ENCODE measurements at places on chromosomes 16 and 17.
A peak's percentile ranks its signal among the peaks of the same experiment; 100 is the strongest.

- H3K36me3 ChIP-seq: peaks cover 40% of the 10 kb centered on the region
- DNase-seq: no peak
- no peak overlapping the region for H3K4me3 ChIP-seq
These were observed 7.8 kb downstream of the BAHCC1 start for GRCh38 chr17:81402981-81403467.

DNA sequence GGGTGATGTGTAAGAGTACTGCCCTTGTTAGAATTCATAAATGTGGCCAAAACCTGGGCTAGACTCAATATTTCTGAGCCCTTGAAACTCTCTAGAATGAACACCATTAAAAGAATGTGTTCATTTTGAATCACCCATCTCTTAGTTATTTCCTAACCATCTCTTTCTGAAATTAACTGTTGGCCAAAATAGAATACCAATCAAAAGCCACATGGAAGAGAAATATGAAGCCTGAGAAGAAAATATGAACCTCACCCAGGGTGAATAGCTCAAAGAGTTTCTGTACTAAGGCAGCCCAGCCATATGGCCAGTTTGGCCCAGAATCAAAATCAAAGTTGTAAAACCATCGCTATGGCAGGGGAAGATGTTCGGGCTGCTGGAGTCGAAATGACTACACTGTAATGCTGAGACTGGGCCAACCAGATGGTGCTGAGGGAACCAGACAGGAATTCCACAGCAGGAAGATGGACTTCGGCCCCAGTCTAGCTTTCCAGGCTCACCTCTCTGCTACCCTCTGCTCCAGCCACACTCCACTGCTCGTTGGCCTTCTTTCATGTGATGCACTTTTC, 154.3 kb upstream of the ZFHX3 start:
- H3K27me3 ChIP-seq: peaks cover 5% of the 10 kb centered on the region
- no peaks in the 10 kb centered on the region for H3K36me3 ChIP-seq
- no peak for DNase-seq
- H3K27ac ChIP-seq: no peak overlapping the region

DNA sequence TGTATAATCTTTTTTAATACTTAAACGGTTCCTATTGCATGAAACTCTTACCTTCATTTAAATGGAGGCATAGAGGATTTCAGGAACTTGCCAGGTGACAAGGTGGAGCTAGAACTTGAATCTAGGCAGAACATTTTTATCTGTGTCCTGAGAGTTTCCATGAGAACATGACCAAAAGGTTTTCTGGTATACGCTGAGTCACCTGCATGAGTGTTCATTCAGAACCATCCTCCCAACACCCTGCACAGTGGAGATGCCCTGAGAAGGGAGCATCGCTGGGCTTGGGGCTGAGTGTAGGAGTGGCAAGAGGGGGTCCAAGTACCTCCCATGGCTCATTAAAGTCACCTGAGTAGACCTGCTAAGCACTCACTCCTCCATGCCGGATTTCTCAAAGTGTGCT, 169.7 kb upstream of the CACNG5 start:
- no peak for DNase-seq
- H3K4me1 ChIP-seq: no peaks in the 10 kb centered on the region
- H3K27me3 ChIP-seq: no peaks in the 10 kb centered on the region
- no peaks in the 10 kb centered on the region for H3K36me3 ChIP-seq

- no peak for DNase-seq
- no peaks in the 10 kb centered on the region for H3K27me3 ChIP-seq
- no peaks in the 10 kb centered on the region for H3K4me1 ChIP-seq
- no peak overlapping the region for H3K4me3 ChIP-seq
- H3K36me3 ChIP-seq: no peaks in the 10 kb centered on the region
These were observed 125.3 kb downstream of the FTO start for GRCh38 chr16:53829186-53829747.

DNA sequence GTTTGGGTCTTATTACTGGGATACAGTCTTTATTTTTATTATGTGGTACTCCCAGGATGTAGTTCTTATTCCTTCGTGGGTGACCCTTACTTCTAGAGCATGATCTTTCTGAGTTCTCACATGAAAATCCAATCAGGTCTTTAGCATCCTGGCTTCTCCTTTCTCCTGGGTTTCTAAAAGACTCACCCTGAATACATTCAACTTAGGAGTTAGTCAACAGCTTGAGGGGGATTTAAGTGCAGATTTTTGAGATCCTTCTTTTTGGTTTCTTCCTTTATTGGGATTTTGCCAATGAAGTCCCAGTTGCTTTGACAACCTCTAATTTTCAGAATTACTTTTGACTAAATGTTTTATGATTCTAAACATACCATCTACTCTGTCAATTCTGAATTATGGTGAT, 68.2 kb downstream of the SIAH1 start:
- peaks cover under 1% of the 10 kb centered on the region for H3K36me3 ChIP-seq
- no peaks in the 10 kb centered on the region for H3K27me3 ChIP-seq
- H3K4me1 ChIP-seq: no peaks in the 10 kb centered on the region

DNA sequence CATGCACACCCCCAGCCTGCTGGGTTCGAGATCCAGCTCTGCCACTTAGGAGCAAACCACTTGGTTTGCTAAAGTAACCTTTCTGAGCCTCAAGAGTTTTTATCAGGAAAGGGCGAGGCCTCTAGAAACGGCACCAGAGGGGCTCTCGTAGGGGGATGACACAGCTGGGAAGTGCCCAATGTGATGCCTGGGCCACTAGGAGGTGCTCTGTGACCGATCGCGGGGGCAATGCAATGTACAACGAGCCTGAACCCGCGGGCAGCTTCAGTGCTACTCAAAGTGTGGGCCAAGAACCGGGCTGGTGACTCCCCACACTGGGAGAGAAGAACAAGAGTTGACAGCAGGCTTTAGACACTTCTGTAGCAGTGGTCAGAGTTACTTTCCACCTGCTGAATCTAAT, 9.4 kb downstream of the C16orf89 start:
- no peak overlapping the region for H3K4me3 ChIP-seq
- H3K27me3 ChIP-seq: no peaks in the 10 kb centered on the region
- H3K36me3 ChIP-seq: peaks cover 3% of the 10 kb centered on the region
- no peak overlapping the region for H3K27ac ChIP-seq
- H3K4me1 ChIP-seq: peaks cover 5% of the 10 kb centered on the region

- no peaks in the 10 kb centered on the region for H3K27me3 ChIP-seq
- no peak overlapping the region for H3K4me3 ChIP-seq
- DNase-seq: peak; percentile 45
These were observed 116.4 kb upstream of the HS3ST4 start for GRCh38 chr16:25575363-25575762.

GRCh38 chr16:82867485-82867884, 240.7 kb downstream of the CDH13 start:
- H3K36me3 ChIP-seq: no peaks in the 10 kb centered on the region
- no peaks in the 10 kb centered on the region for H3K27me3 ChIP-seq
- H3K4me3 ChIP-seq: no peak overlapping the region
- DNase-seq: no peak

- DNase-seq: no peak
- H3K4me3 ChIP-seq: no peak overlapping the region
- H3K27me3 ChIP-seq: no peaks in the 10 kb centered on the region
- no peaks in the 10 kb centered on the region for H3K36me3 ChIP-seq
- H3K4me1 ChIP-seq: peaks cover 14% of the 10 kb centered on the region
- H3K27ac ChIP-seq: no peak overlapping the region
These were observed 12.7 kb downstream of the WFDC1 start for GRCh38 chr16:84307209-84307954.

DNA sequence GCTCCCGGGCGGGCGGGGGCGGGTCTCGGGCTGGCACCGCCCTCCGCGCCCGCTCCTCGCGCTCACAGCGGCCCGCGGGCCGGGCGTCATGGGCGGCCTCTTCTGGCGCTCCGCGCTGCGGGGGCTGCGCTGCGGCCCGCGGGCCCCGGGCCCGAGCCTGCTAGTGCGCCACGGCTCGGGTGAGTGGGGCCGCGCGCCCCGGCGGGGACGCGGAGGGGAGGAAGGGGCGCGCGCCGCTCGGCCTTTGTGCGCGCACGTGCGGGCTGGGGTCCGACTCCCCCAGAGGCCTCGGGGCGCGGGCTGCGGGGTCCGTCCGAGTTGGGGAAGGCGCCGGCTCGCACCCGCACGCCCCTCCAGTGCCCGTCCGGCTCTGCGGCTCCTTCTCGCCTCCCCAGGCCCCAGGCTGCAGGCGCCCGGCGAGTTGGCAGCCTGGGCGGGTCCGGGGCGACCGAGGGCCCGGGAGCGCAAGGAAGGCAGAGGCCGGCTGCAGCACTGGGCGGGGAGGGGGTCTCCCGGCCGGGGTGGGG, at the start of gene NME4:
TSS of gene NME4 (plus strand) at position 65 of the 527 bp plus-strand sequence. CDS start at position 89, 24 bp downstream.
- H3K27ac ChIP-seq: peak within 1 kb of the TSS; percentile 84
- no peak for DNase-seq
- no peaks in the 10 kb centered on the region for H3K27me3 ChIP-seq
- peaks cover 42% of the 10 kb centered on the region for H3K4me1 ChIP-seq
- peaks cover 32% of the 10 kb centered on the region for H3K36me3 ChIP-seq

DNA sequence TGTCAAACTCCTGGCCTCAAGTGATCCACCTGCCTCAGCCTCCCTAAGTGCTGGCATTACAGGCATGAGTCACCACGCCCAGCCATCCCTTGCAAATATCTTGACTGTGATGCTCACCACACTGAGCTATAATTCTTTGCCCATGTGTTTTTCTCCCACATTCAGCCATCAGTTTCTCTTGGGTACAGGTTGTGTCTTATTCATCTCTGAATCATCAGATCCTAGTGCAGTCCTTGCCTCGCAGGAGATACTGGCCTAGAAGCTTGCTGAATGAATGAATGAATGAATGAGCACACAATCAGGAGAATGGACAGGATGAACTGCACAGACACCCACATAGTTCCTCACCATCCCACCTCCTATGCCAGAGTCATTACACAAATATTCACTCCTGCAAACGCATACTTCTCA, 24.4 kb upstream of the ETV4 start:
- no peak overlapping the region for H3K4me3 ChIP-seq
- peaks cover 5% of the 10 kb centered on the region for H3K4me1 ChIP-seq
- H3K27ac ChIP-seq: no peak overlapping the region
- no peaks in the 10 kb centered on the region for H3K27me3 ChIP-seq
- H3K36me3 ChIP-seq: no peaks in the 10 kb centered on the region

- no peak overlapping the region for H3K4me3 ChIP-seq
- peaks cover 21% of the 10 kb centered on the region for H3K27me3 ChIP-seq
- peaks cover 53% of the 10 kb centered on the region for H3K4me1 ChIP-seq
- DNase-seq: no peak
These were observed 5.6 kb downstream of the SLC16A3 start for GRCh38 chr17:82234211-82235055.

- H3K36me3 ChIP-seq: no peaks in the 10 kb centered on the region
- H3K27me3 ChIP-seq: no peaks in the 10 kb centered on the region
- no peak overlapping the region for H3K4me3 ChIP-seq
- no peak overlapping the region for H3K27ac ChIP-seq
These were observed 4.7 kb upstream of the CNOT1 start for GRCh38 chr16:58634265-58634802.

DNA sequence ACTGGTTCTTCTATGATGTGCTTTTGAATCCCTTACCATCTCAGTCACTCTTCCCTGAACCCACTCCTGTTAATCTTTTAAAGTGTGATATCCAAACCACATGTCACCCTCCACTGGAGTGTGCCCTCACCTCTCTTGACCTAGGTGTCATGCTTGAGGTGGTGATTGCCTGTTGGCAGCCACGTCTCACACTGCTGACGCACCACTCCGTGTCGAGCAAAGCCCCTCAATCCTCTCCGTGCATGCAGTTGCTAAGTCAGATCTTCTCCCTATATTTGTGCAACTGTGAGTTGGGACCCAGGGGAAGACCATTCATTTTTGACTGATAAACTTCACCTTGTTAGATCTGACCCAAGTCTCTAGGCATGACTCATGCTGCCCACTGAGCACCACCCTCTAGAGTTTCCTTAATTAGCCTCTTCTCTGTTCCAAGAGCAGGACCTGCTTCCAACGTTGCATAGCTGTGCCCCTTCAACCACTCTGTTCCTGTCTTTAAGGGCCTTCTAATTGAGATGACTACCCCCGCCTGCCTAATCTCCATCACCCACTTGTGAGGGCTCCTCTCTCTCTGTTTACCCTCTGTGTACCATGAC, 2.7 kb downstream of the MYH13 start:
- no peaks in the 10 kb centered on the region for H3K27me3 ChIP-seq
- no peak overlapping the region for H3K4me3 ChIP-seq
- no peak for DNase-seq

DNA sequence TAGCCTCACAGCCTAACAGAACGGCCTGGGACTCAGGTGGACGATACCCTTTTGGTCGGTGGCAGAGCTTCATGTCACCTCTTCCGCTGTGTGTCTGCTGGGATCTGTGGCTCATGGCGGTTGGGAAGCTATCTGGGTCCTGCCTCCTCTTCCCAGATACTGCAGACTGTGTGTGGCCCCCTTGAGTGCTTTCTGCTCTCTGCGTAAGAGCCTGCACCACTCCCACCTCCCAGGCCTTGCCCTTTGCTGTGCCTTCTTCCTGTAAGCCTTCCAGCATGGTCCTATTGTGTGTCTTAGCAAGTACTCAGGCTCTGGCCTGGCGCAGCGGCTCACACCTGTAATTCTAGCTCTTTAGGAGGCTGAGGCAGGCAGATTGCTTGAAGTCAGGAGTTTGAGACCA, 17.5 kb upstream of the ADCY7 start:
- peaks cover 23% of the 10 kb centered on the region for H3K4me1 ChIP-seq
- no peak for DNase-seq
- H3K27me3 ChIP-seq: peaks cover 14% of the 10 kb centered on the region
- no peak overlapping the region for H3K27ac ChIP-seq

- no peak for DNase-seq
- no peak overlapping the region for H3K27ac ChIP-seq
- H3K4me1 ChIP-seq: peaks cover 20% of the 10 kb centered on the region
- no peak overlapping the region for H3K4me3 ChIP-seq
These were observed 59.0 kb upstream of the TNRC6C start for GRCh38 chr17:77899498-77899897.

DNA sequence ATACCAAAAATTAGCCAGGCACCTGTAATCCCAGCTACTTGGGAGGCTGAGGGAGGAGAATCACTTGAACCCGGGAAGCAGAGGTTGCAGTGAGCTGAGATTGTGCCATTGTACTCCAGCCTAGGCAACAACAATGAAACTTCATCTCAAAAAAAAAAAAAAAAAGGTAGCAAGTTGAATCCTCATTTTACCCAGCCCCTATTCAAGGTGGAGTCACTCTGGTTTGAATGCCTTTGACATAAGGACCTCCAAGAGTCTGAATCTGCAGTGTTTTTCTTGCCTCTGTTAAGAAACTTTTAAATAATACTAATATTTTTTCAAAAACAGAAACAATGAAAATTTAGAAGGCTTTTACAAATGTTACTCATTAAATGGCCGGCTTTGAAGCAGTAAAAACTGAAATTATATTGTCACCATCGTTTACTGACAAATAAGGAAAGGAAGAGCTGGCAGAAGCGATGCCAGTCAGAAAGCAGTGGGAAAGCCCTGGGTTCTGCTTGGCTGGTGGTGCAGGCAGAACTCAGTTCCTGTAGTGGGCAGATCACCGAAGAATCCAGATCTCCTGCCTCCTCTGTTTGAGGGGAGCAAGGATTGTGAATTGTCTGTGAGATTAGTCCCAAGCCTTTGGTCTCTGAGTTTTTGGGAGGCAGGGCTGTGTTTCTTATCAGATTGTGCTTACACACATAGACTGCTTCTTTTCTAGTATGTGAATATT, 99.7 kb upstream of the HAS3 start:
- H3K36me3 ChIP-seq: no peaks in the 10 kb centered on the region
- no peak for DNase-seq
- H3K4me1 ChIP-seq: no peaks in the 10 kb centered on the region
- no peak overlapping the region for H3K27ac ChIP-seq
- no peaks in the 10 kb centered on the region for H3K27me3 ChIP-seq
